Forelimb muscle (tissue), 1 donor: ENCODE measurements at places on chromosomes 5 and 9. TPM values are rescaled to one million over a fixed set of nuclear protein-coding genes. Genes with fewer than 3 reads are reported as not detected.

Gene SPATA9
- 1.4 TPM for polyA plus RNA-seq

Gene SHOC1
- polyA plus RNA-seq = 0.11 TPM

Gene PAPPA
- polyA plus RNA-seq = 0.49 TPM

Gene IGFBPL1
- polyA plus RNA-seq = 0.67 TPM

Gene LCN2
- 1.1 TPM for polyA plus RNA-seq

Gene GDNF
- 11.2 TPM for polyA plus RNA-seq

Gene CCIN
- polyA plus RNA-seq = 0.58 TPM

Gene PCDHGC4
- 1.8 TPM for polyA plus RNA-seq

Gene COL15A1
- polyA plus RNA-seq = 172 TPM

Gene SLC1A3
- polyA plus RNA-seq = 18.5 TPM

Gene AQP7
- polyA plus RNA-seq = 1.9 TPM

Gene BTNL3
- not detected for polyA plus RNA-seq

Gene BHMT2
- polyA plus RNA-seq = 3.0 TPM
